ENCODE measurements at places on chromosomes 6 and 20.

- peak; percentile 81 for DNase-seq
These were observed 1.6 kb downstream of the SLC17A9 start for GRCh38 chr20:62953839-62954703.

GRCh38 chr6:101400326-101401135 lies 7.0 kb downstream of the GRIK2 start:
- no peak for DNase-seq

- no peak for DNase-seq
These were observed 11.0 kb downstream of the TNFAIP3 start for GRCh38 chr6:137878029-137878428.

- DNase-seq, result no peak
These were observed 29.9 kb downstream of the NFATC2 start for GRCh38 chr20:51512645-51513044.

GRCh38 chr6:116842459-116842858 lies 13.6 kb upstream of the GPRC6A start:
- no peak for DNase-seq

DNA sequence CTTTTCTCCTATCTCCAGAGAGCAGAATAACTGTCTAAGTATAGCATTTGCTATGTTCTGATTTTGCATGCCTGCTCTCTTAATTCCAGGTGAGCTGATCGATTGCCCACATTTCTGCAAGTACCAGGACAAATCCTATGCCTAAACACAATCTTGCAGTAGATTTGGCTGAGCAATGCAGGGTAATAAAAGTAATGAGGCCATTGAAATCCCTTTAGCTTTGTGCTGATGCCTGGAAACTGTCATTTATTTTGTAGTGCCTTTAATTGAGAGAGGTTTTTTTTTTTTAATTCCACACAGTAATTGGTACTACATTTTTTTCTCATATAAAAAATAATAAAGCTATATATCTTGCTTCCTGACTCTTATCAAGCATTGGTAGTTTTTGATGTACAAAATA lies 252.3 kb downstream of the NKAIN2 start:
- no peak for DNase-seq

DNA sequence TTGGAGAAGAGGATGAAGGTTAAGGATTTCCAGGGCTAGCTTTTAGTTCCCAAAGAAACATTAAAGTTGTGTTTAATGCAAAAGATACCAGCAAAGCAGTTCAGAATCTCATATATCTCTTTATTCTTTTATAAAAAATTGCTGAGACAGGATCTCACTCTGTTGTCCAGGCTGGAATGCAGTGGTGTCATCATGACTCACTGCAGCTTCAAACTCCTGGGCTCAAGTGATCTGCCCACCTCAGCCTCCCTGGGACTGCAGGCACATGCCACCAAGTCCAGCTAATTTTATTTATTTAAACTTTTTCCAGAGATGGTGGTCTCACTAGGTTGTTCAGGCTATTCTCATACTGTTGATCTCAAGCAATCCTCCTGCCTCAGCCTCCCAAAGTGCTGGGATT lies 41.1 kb upstream of the CAP2 start:
- no peak for DNase-seq

GRCh38 chr20:44600758-44601201 lies 18.4 kb downstream of the PKIG start:
- DNase-seq, result peak; percentile 46

DNA sequence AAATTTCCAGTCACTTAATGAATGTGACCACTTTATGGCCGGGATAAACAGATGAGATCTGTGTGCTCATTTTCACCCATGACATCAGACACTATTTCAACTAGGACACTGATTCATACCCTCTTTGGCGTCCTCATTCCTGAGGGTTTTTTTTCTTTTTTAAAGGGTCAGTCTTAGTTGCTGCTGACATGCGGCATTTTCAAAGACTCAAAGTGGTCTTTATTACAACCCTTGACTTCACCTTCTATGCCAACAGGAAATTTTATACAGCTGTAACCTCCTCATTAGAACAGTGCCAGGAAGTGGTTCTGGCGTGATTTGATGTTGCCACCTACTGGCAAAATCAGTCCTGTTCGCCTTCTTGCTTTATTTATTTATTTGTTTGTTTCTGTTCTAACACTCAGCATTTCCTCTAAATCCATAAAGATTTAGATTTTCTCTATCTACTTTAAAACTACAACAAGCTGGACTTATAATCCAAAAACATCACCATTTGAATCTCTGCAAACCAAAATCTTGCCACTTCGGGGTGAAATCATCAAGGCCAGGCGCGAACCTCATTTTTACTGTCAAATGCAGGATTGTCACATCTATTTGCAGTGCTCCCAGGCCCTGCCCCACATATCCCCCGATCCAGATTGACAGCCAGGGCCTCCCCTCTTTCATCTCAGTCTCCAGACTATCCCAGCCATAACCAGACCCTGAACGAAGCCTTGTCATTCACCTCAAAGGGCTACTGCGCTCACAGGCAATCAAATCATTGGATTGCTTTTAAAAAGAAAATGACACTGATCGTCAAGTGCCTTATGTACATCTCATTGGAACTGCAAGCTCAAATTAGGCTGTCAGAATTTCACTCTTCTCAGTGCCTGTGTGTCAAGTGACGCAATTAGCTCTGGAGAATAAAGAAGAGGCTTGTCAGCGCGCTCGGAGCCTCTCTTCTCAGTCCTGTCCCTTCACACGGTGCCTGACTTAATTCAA lies 77.5 kb downstream of the C6orf118 start:
- no peak for DNase-seq

All from ovary (tissue), 10 donors.